ENCODE measurements at places on chromosomes 11 and 22.

- DNase-seq = no peak
Observed at GRCh38 chr22:36360871-36361383, 26.8 kb downstream of the MYH9 start.

GRCh38 chr22:50620593-50621355 lies 7.2 kb downstream of the ARSA start:
- no peak for DNase-seq

- DNase-seq = no peak
Observed at GRCh38 chr11:73330569-73331093, 22.6 kb downstream of the ARHGEF17 start.

- no peak for DNase-seq
Observed at GRCh38 chr11:133636711-133637355, 104.5 kb upstream of the OPCML start.

DNA sequence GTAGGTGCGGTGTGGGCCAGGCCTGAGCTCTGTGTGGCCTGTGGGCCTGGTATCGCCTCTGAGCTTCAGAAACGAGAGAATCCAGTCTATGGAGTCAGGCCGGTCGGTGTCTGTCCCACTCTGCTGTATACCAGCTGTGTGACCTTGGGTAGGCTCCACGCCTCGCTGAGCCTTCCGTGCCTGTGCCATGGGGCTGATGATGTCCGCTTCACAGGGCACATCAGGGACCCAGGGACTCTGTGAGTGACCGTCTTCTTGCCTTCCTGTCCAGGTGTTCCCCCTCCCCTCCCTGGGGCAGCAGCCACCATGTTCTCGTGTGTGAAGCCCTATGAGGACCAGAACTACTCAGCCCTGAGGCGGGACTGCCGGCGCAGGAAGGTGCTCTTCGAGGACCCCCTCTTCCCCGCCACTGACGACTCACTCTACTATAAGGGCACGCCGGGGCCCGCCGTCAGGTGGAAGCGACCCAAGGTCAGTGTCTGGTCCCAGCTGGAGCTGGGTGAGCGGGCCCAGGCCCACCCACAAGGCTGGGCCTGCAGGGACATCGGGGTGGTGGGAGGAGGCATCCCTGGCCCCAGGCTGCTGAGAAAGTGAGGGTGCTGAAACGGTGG lies 17.9 kb downstream of the CAPN5 start:
- DNase-seq = no peak

GRCh38 chr22:41908411-41909309 lies 6.2 kb downstream of the SHISA8 start:
- DNase-seq = no peak

DNA sequence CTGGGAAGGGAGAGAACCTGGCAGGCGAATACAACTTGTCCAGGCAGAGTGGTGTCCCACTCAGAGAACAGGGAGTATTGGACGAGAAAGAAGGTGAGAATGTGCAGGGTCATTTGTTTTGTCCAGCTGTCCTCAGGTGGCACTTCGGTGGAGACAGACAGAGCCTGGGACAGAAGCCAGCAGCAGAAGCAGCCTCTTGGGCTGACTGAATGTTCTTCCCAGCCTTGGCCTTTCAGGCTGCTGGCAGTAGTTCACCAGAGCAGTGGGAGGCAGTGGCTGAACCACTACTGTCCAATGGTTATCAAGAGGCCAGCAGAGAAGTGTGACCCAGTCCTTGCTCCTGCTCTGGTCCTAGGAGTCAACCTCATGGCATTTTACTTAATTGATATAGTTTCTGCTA lies 331.1 kb upstream of the NARS2 start:
- DNase-seq = no peak

DNA sequence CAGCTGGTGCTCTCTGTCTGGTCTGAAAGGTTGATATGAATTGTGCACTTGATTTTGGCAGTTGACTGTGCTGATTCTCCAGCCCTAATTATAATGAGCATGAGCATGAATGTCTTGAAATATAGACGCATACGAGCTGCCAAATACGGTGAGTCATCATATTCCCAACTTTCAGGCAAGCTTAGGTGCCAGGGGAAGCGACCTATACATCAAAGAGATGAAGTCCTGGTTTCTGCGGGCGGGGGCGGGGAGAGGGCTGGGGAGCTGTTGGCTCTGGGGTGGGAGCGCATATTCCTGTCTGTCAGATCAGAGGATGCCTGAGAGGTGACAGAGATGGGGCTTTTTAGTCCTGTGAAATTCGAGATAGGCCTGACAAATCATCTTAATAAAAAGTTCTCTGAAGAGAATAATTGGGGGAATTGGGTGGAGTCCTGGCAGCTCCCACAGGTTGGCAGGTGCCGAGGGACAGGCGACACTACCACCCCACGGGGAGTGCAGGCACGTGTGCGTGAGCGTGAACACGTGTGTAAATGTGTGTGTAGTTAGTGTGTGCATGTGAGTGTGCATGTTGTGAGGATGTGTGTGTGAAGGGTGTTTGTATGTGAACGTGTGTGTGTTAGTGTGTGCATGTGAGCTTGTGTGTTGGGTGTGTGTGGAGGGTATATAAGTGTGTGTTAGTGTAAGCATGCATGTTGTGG lies 865.3 kb downstream of the TBC1D22A start:
- DNase-seq = no peak

DNA sequence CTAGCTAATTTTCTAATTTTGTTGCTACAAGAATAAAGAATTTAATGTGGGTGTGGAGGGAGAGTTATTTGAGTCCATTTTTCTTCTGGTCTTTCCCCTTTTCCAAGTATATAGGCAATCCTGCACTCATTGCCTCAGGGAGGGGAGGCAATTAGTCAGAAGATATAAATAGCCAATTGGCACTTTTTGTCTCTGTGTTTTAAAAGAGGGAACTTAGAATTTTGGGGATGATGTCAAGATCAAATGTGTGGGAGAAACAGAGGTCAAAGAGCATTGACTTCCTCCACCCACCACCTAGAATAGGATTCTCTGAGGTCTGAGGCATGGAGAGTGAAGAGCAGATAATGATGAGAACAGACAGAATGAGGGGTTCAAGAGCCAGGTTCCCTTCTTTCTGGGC lies 120.3 kb upstream of the ZC3H12C start:
- peak; percentile 38 for DNase-seq

DNA sequence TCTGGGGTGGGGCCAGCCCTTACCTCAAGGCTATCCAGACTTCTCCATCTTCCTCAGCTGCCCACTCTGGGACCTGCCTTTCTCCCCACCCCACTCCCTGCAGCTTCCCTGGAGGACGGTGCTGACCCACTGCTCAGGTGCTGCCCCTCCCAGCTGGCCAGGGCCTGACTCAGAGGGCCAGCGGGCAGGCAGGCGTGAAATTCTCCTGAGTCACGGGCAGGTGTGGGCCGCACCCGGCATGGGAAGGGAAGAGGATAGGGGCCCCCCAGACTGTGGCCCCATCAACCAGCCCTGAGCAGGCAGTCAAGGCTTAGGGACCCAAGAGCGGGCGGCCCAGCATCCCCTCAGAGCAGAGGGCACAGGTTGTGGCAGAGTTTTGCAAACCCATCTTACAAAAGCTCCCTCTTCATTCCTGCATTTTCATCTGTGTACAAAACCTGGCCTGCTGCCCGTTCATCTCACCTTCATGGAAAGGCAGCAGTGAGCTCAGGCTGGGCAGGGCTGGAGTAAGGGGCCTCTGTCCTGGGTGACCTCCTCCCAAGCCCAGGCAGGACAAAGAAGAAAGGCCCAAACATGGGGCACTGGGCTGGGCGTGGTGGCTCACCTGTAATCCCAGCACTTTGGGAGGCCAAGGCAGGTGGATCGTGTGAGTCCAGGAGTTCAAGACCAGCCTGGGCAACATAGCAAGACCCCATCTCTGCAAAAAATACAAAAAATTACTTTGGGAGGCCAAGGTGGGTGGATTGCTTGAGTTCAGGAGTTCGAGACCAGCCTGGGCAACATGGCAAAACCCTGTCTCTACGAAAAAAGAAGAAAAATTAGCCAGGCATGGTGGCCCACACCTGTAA lies 6.1 kb downstream of the RHOD start:
- DNase-seq = no peak

- DNase-seq = no peak
Observed at GRCh38 chr11:107567739-107568335, 2.3 kb upstream of the ALKBH8 start.

DNA sequence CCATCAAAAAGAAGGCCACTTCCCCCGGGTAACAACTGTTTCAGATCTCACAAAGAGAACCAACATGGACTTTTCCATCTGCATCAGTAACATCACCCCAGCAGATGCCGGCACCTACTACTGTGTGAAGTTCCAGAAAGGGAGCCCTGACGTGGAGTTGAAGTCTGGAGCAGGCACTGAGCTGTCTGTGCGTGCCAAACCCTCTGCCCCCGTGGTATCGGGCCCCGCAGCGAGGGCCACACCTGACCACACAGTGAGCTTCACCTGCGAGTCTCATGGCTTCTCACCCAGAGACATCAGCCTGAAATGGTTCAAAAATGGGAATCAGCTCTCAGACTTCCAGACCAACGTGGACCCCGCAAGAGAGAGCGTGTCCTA lies 3.7 kb downstream of the SEC14L6 start:
- DNase-seq = no peak

DNA sequence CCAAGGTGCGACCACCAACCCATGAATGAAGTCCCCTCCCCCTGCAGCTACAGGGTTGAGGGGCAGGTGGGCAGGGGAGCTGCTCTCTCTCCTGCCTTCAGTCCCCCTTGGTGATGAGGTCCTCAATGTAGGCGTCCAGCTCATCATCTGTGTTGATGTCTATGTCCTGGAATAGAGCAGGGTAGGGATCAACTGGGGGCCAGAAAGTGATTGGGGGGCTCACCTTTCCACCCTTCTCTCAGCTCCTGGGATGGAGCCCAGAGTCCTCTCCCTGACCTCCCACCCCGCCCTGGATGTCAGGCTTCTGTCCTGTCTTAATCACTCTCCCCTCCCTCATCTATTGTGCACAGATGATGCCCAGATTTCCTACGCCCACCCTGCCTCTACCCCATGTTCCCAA lies 41.9 kb downstream of the MORC2 start:
- no peak for DNase-seq

DNA sequence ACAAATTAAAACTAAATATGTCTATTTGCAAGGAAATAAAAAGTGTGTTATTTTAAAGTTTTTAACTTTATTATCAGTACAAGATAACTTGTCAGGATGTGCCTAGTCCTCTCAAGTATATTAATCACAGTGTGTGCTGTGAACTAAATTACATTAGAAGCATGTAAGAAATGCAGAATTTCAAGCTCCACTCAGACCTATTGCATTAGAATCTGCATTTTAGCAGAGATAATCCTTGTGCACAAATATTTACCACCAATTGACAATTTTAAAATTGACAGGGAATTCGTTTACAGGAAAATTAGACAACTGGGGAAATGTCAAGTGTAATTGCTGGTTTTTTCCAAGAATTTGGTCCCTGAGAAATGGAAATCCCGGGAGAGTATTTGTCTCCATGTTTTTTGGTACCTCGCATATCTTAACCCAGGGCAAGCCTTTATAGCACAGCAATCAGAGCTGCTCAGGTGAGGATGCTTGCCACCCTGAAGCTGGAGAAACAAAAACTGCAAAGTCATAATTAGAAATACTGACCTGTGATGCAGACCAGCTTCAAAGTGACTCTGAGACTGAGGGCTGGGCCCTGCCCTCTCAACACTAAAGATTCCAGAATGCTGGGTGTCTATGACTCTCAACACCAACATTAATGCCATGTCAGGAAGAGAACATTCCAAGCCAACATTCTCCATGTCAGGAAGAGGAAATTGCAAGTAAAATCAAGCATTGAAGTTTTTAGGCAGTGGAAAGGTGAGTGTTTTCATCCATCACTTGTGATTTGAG lies at the start of gene OR8G1:
Gene OR8G1 (plus strand): TSS at position 475 of the 777 bp plus-strand sequence. CDS start 8,581 bp downstream, outside the sequence.
- no peak for DNase-seq

GRCh38 chr22:48104766-48105165 lies 1342.3 kb downstream of the TBC1D22A start:
- DNase-seq = no peak

DNA sequence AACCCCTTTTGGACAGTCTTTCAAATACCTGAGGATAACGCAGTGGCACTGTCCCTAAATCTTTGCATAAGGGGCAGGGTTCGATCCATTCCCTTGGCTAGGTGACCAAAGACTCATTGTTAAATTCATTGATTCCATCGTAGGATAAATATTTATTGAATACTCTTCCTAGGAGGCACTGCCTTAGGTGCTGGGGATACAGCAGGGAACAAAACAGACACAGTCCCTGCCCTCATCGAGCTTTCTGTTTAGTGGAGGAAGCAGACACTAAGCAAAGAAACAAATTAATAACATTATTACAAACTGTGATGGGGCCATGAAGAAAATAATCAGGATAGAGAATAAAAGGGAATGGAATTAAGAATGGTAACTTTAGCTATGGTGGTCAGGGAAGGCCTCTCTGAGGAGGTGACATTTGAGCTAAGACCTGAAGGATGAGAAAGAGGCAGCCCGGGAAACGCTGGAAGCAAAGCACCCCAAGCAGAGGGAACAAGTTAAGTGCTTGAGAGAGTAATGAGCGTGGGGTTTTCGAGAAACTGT lies 689 bp downstream of the B3GAT3 start:
- DNase-seq = no peak

DNA sequence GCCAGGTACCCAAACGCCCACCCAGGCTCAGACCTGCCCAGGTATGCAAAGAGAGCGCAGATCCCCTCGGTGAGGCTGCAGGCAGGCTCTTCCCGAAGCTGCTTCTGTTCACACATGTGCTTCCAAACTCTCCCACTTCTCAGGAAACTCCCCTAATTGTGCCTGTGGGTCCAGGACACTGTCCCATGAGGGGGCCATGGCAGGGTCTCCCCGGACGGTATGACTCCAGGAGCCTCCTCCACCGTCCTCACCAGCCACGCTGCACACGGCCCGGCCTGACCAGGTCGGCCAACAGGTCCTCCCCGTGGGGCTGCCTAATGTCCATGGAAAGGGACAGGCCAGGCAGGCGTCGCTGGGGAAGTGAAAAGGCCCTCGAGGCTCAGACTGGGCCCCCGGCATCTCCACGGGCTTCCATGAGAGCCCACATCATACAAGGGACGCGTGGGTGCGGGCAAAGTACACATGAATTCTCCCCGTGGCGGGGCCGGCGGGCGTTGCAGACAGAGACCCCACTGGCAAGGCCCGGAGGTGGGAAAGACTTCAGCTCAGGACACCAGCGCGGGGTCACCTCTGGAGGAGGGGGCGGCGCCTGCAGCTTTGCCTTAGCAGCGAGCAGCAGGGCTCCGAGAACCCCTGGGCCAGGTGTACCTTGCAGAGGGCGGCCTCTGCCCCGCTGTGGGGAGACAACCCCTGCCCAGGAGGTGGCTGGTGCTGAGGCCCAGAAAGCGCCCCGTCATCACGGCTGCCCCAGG lies 526.1 kb downstream of the BRD1 start:
- DNase-seq = no peak

GRCh38 chr11:81190546-81190945 lies 1543.1 kb downstream of the FAM181B start:
- DNase-seq = no peak

GRCh38 chr11:111135778-111136570 lies 109.6 kb upstream of the POU2AF2 start:
- no peak for DNase-seq

DNA sequence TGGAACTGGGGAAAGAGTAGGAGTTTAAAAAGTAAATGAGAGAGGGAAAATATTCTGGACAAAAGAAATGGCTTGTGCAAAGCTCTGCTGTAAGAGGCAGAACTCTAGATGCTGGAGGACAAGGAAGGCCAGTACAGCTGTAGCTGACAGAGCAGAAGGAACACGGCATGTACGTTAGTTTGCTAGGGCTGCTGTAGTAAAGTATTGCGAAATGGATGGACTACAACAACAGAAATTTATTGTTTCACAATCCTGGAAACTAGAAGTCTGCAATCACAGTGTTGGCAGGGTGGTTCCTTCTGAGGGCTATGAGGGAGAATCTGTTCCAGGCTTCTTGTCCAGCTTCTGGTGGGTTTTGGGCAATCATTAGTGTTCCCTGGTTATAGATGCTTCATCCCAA lies 454.4 kb downstream of the NTM start:
- DNase-seq = peak; percentile 56

Measured in CD14-positive monocyte (primary cell).